ENCODE measurements at places on chromosomes 12 and 14.

DNA sequence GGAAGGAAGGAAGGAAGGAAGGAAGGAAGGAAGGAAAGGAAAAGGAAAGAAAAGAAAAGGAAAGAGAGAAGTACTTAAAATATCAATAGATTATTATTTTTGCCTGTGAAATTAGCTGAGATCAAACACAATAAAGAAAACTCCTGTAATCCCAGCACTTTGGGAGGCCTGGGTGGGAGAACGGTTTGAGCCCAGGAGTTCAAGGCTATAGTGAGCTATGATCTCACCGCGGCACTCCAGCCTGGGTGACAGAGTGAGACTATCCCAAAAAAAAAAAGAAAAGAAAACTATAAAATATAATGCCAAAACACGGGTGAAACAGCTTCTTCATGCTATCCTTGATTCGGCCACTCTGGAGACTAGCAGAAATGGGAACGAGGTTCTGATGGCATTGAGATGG is 26.2 kb upstream of the CKAP4 start:
- DNase-seq, result no peak

GRCh38 chr14:75277008-75277814 is 1.4 kb upstream of the FOS start:
- DNase-seq, result peak; percentile 99

DNA sequence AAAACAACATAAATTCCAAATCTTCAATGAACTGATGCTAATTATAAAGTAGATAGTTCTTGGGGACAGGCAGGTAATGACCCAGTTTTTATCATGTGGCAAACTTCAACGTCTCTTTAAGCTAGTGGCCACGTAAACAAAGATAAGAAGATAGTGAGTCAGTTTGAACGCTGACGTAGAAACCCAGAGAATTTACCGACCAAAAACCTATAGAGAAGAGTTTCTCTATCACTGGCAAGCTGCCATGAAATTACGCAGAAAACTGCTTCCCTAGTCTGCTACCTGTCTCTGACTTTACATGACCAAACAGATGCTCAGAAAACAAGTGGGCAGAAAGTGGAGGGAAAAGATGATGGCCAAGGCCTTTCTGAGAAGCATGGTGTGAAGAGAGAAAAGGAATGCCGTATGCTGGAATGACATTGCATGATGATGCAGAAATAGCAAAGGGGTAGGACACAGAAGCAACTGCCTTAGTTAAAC is 136.3 kb downstream of the ITPR2 start:
- DNase-seq, result no peak

DNA sequence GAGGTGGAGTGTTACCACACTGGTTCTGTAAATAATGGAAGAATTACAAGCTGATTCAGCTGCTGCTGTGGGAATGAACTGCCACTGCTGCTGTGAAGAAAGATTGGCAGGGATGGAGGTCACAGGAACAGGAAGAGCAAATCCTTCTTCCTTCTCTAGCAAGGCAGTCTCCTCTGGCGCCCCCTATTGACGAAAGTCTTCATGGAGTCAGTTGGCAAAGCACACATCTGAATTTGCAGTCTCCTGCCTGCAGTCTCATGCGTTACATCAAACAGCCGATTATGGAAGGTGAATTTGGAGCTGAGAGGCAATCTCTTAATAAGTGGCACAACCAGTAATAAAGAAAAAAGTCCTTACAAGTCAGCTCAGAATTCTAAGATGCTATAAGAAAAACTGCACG is 106.0 kb upstream of the TMTC1 start:
- DNase-seq, result peak; percentile 11

GRCh38 chr12:5592310-5592709 is 160.4 kb downstream of the NTF3 start:
- no peak for DNase-seq

- peak; percentile 85 for DNase-seq
Measured at GRCh38 chr14:33938131-33938949, 12.5 kb downstream of the EGLN3 start.

GRCh38 chr14:65371784-65372183 is 40.7 kb upstream of the FUT8 start:
- DNase-seq, result no peak

DNA sequence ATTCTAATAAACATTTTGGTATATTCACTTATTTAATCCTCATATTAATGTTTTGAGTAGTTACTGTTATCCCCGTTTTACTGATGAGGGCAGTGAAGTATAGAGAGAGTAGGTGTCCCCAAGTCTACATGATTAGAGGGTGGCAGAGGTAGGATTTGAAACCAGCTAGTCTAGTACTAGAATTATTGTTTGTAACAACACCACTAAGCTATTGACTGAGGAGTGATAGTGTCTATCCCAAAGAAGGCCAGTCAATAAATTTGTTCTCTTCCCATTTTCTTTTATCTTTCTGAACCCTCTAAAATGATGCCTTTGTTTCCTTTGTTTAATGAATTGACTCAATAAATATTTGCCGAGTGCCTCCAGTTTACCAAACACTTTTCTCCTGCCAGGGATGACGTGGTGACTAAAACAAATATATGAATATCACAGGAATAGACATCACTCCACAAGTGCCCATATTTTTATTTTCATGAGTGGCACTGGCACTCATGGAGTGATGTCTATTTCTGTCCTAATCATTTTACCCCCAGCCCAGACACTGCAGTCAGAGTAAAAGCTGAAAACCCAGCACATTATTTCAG is 247.5 kb downstream of the SLC16A7 start:
- no peak for DNase-seq

DNA sequence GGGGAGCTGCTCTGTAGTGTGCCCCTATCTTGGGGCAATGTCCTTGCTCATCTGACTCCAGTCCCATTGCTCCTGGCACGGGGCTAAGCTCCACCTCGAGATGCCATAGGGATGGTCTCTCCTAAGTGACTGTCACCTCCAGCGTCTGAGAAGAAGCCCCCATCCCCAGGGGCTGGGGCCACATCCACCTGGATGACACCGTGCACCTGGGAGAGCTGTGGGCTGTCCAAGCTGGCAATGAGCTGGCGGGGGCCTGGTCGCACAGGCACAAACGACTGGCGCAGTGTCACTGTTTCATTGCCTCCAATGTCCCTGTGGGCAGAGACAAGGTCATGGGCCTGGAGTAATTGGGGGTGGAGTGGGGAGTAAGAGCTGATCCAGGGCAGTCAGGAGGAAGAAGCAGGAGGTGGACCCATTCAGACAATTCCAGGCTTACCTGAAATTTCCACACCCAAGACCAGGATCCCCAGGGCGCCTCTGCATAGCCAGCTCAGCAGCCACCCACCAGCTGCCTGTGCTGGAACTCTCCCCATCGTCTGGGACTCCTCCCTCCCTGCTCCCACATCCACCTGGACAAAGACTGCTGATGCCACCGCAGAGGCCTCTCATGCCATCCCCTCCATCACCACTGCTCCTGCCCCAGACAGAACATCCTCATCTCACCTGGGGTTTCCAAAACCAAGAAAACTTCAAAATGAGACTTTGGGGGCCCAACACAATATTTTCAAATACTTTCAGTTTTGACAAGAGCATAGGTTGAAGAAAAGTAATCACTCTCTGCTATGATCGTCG is 7.0 kb upstream of the TINF2 start:
- DNase-seq, result no peak

DNA sequence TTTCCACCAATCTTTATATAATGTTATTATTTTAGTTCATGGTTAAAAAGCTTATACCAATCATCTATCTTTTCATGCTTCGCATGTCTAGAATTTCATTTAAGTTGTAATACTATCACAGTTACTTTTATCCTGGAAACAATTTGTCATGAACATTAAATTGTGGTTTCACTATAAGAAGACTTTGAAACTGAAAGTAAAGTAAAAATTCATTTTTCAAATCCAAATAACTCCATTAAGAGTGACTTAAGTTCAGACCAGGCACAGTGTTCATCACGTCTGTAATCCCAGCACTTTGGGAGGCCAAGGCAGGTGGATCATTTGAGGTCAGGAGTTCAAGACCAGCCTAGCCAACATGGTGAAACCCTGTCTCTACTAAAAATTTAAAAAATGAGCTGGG is 12.4 kb downstream of the ESR2 start:
- no peak for DNase-seq

- no peak for DNase-seq
Measured at GRCh38 chr12:57149245-57149900, 2.0 kb upstream of the LRP1-AS start.

- DNase-seq, result no peak
Measured at GRCh38 chr14:87696485-87696884, 296.5 kb downstream of the GALC start.

DNA sequence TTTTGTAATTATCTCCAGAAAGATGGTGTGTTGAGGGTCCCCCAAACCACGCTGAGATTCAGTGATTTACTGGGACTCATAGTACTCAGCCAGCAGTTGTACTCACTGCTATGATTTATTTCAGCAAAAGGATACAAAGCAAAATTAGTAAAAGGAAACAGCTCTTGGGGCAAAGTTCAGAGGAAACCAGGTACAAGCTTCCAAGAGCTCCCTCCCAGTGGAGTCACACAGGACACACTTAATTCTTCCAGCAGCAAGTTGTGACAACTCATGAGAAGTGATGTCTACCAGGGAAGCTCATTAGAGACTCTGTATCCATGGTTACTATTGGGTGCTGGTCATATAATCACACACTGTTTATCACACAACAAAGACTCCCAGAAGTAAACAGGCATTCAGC is 38.7 kb downstream of the TTC8 start:
- no peak for DNase-seq

- DNase-seq, result no peak
Measured at GRCh38 chr12:128711486-128711885, 112.3 kb downstream of the SLC15A4 start.

DNA sequence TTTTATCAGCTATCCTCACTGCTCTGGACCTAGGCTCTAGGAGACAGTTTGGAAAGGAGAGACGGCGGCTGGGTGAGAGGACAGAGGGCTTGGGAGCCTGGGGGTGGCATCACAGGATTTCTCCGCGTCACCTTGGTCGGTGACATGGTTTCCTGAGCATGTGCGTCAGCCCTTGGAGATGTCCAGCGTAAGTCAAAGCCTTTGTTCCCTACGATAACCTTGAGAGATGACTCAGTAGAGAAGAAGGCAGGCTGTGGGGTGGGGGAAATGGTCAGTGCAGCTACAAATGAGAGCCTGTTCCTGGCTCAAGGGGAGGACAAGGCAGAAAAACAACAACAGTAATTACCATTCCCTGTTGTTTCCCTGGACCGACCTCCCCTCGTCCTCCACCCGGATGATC is 90.2 kb upstream of the TBX3 start:
- DNase-seq, result no peak

DNA sequence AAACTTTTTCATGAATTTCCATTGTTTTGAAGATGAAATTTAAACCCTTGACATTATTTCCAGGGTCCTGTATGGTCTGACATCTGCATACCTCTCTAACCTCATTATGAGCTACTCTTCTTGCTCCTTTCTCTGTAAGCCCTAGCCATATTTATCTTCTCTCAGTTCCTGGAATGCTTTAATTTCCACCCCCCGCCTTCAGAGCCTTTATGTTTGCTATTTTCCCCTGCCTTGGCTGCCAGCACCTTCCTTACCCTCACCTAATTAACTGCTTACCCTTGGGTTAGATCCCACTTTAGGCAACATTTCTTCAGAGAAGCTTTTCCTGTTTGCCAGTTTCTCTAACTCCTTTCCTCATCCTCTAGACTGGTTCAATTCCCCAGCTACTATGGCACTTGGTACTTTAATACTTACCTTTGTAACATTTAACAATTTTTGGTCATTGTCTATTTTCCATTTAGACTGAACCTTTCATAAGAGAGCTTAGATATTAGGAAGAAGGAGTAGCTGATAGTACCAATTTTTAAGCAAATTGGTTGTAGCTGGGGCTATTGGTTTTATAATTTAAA is 6.0 kb downstream of the STYX start:
- no peak for DNase-seq

DNA sequence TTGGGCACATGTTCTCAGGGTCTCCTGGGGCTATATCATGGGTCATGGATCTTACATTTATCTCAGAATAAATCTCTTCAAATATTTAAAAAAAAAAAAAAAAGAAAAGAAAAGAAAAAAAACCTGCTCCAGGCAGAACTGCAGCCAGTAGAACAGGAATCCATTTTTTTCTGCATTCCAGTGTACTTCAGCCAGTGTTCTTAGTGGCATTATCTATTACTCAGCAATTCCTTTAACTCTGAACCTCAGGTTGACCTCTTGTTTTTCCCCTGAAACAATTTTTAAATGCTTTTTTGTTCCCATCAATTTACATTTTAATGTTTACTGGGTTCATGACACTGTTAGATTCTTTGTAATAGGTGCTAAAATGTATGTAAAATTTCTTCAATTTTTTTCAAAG is 66.7 kb upstream of the STXBP6 start:
- DNase-seq, result peak; percentile 62

DNA sequence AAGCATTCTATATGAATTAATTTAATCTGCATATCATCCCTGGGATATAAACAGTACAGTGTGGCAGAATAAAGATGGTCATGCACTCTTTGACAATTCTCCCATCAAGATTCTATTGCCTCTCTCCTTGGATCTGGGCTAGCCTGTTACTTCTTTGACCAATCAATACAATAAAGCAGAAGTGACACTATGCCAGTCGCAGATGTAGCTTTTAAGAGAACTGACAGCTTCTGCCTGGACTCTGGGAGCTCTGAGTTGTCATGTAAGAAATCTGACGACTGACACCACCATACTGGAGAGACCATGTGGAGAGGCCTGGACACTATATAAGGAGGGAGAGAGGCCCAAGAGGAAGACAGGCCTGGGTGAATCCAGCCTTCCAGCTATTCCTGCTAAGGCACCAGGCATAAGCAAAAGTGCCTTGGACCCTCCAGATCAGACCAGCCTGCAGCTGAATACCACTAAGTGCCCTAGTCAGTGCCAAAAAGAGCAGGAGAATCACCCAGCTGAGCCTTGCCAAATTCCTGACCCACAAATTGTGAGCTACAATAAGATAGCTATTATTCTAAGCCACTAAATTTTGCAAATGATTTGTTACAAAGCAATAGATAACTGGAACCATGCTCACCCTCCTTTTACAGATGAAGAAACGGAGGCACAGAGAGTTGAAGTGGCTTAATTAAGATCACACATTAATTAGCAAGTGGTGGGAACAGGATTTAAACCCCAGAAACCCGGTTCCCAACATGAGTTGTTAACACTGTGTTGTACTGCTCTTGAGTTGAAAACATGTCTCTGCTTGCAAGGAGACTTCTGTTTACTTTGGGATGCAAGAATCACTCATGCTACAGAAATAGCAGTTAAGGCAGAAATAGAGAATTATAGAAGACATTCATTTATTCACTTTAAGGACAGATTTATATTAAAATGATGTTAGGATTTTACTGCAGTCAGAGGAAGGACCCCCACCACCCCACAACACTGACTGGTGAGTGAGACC is 84.6 kb downstream of the RIN3 start:
- no peak for DNase-seq
